ENCODE measurements at places on chromosomes 16 and 17.

DNA sequence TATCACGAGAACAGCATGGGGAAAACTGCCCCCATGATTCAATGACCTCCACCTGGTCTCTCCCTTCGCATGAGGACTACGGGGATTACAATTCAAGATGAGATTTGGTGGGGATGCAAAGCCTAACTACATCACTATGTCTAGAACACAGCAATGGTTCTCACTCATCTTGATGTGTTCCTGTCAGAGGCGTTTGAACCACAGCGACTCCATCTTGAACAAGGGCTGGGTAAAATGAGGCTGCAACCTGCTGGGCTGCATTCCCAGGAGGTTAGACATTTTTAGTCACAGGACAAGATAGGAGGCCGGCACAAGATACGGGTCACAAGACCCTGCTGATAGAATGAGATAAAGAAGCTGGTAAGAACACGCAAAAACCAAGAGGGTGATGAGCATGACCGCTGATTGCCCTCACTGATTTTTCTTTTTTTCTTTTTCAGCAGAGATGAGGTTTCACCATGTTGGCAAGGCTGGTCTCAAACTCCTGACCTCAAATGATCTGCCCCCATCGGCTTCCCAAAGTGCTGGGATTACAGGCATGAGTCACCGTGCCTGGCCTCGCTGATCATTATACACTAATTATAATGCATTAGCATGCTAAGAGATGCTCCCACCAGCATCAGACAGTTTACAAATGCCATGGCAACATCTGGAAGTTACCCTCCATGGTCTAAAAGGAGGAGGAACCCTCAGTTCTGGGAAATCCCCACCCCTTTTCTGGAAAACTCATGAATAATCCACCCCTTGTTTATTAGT, 3.0 kb upstream of the PPY start:
- DNase-seq: no peak

- DNase-seq: no peak
These were observed 9.7 kb downstream of the HS3ST3B1 start for GRCh38 chr17:14310605-14311004.

DNA sequence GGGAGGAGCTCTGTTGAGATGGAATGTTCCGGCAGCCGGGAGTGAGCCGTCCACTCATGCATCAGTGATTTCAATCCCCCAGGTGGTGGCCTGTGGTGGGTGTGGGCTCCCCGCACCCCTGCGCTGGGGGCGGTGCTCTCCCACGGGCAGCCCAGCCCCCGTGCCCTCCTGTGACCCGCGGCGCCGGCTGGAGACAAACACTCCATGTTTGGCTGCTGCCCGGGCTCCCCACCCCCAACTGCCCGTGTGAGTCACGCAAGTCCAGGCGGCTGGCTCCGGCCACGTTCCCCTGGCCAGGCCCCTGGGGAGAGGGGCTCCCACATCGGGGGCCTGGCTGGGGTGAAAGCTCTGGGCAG, 29.4 kb downstream of the CACNA1H start:
- no peak for DNase-seq

GRCh38 chr17:27526604-27527002, 70.4 kb downstream of the KSR1 start:
- no peak for DNase-seq
